Fibroblast of lung (primary cell): ENCODE measurements at places on chromosomes 3 and 15.

GRCh38 chr15:55589287-55589686 is 1.1 kb upstream of the PYGO1 start:
- DNase-seq, result peak; percentile 8

- DNase-seq, result no peak
Observed at GRCh38 chr3:59772416-59773408, 722.9 kb upstream of the CFAP20DC start.

DNA sequence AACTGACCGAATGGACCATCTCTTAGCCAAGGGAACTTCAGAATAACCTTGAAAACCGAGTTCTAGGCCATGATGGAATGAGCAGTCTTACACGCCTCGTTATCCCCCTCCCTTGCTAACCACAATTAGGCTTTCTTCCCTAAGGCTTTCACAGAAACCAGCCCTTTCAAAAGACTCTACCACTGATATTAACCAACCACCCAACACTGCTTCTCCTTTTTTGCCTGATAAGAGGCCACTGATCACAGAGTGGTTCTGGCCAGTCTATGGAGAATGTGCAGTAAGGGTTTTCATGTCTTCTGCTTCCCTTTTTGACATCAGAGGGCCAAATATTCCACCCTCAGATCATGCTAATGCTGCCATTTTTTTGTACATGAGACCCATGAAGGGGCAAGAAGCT is 59.3 kb downstream of the MCF2L2 start:
- no peak for DNase-seq

DNA sequence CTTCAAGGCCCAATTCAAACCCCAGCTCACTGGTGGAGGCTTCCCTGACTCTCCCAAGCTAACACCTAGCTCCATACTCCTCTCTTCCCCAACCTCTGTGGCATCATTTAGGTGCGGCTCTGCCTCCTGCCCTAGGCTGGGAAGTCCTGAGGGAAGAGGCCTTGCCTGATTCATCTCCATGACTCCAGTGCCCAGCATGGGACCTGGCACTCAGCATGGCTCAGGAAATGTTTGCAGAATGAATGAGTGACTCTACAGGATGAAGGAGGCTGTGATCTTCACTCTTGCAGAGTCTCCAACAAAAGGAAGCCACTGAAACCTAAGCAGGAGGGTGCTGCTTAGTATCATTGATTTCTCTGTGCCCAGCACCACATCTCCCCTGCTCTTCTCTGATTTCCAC is 34.5 kb upstream of the INSYN1 start:
- DNase-seq, result no peak

DNA sequence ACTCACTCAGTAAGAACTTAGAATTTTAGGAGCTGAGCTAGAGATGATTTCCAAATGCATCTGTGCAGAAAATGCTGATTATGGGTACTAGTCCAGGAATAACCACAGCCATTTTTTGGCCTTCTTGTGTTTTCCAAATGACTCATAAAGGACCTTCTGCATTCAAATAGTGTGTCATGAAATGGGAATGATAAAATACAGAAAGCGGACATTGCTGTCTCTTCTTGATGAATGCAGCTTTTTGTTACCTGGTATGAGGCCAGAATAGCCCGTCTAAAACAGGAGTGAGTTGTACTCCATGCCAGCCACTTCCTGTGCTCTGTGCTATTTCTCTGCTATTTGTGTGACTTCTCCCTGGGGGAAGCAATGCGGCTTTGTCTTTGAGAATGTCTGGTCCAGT is 20.5 kb upstream of the FRMD5 start:
- peak; percentile 83 for DNase-seq

GRCh38 chr3:127044996-127045395 is 62.1 kb downstream of the PLXNA1 start:
- DNase-seq, result no peak

DNA sequence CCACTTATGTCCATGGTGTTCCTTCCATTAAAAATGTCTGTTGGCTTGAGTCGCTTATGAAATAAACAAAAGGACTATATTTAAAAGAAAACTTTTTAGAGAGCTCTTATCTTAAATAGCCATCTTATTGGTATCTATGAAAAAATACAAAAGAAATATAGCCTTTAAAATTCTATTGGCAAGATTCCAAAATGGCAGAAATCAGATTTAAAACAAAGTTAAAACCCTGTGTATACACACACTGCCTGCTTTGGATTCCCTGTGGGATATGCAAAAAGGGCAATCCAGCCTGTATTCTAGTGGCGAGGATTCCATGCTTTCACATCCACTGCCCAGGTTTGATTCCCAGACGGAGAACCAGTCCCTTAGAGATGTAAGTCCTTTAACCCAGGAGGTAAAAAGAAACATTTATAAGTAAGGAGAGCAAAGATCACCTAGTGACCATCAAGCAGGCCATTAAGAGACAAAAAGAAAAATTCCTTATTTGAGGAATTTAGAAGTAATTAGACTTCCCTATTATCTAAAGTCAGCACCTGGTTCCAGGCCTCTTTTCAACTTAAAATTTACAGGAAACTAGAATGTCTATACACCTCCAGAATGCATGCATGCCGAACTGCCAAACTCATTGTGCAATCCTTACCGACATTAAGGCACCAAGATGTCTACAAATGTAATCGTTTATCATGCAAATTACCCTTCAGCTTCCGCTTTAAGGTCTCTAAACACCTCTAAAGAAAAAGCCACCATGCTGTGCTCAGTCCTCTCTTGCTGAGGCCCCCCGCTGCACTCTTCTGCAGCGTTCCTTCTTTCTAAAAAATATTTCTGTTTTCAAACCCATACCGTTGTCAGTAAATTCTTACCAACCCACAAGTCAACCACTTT is 69.6 kb upstream of the STRIT1 start:
- DNase-seq, result peak; percentile 51

GRCh38 chr15:25899870-25900269 is 36.7 kb upstream of the ATP10A start:
- DNase-seq, result no peak

GRCh38 chr3:36973139-36973538 is 19.8 kb downstream of the EPM2AIP1 start:
- DNase-seq, result no peak

DNA sequence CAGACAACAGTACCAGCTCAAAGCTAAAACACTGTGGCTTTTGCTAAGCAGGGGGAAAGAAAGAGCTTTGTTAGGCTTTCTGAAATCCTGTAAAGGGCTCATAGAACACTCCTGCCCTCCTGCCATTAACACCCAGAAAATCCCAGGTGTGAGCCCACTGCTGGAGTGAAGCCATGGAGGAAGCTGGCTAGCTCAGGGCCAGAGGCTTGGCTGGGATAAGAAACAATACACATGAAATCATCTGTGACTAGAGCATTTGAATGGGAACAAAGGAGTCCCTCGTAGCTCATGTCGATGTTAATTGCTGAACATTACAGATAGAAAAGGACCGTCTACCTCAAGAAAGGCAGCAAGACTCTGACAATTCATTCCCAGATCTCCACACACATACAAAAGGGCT is 23.5 kb downstream of the RUVBL1 start:
- no peak for DNase-seq

- DNase-seq, result peak; percentile 12
Observed at GRCh38 chr3:29697989-29698388, 417.1 kb downstream of the RBMS3 start.

GRCh38 chr3:129576514-129577352 is 29.7 kb downstream of the PLXND1 start:
- no peak for DNase-seq

- no peak for DNase-seq
Observed at GRCh38 chr15:77674327-77674726, 41.6 kb upstream of the LINGO1 start.

DNA sequence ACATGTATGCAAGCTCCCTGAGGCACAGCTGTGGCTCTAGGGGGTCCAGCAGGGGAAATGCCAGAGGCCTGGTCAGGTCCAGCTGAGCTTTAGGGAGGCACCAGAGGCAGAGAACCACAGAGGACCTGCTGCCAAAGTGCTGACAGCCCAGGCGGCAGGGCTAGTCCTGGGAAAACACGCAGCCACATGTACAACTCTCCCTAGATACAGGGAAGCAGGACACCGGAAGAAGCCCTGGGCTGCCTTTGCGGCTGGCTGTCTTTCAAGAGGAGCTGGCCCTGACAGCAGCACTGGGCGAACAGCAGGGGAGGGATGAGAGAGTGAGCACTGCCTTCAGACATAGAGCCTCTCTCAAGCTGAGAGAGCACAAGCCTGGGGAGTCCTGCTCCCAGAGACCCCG is 40.7 kb downstream of the RFT1 start:
- DNase-seq, result no peak

DNA sequence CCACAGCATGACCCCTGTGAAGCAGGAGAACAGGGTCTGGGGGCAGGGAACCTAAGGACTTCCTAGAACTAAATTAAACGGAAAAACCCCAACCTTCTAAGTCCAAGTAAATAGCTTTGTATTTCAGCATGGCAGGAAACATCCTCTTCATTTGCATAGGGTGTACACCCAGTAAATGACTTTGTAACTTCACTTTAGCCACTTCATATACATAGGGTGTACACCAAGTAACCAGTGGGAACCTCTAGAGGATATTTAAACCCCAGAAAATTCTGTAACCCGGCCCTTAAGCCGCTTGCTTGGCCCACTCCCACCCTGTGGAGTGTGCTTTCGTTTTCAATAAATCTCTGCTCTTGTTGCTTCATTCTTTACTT is 41.8 kb downstream of the FSD2 start:
- no peak for DNase-seq

- DNase-seq, result no peak
Observed at GRCh38 chr3:157876556-157876955, 229.7 kb downstream of the SHOX2 start.

DNA sequence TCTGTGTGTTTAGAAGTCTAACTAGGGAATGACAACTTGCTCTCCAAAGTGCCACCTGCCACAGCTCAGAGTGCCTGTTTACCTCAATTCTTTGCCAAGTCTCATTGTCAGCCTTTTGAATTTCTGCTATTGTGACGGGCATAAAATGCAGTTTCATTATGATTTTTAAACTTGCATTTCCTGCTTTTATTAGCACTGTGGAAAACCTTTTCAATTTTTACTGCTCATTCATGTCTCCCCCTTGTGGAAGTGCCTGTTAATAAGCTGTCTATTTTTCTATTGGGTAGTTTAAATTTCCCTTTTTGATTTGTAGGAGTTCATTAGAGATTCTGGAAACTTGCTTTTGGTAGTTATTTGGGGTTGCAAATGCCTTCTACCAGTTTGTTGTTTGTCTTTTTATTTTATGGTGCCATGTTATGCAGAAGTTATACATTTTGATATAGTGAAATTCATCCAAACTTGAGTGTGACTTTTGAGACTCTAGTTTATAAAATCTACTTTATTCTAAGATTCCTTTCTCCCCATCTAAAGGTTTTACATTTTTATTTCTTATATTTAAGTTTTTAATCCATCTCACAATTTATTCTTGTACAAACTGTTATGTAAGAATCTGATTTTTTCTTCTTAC is 53.9 kb upstream of the FRMD4B start:
- DNase-seq, result peak; percentile 11

GRCh38 chr3:151576511-151577137 is 115.8 kb upstream of the IGSF10 start:
- no peak for DNase-seq

DNA sequence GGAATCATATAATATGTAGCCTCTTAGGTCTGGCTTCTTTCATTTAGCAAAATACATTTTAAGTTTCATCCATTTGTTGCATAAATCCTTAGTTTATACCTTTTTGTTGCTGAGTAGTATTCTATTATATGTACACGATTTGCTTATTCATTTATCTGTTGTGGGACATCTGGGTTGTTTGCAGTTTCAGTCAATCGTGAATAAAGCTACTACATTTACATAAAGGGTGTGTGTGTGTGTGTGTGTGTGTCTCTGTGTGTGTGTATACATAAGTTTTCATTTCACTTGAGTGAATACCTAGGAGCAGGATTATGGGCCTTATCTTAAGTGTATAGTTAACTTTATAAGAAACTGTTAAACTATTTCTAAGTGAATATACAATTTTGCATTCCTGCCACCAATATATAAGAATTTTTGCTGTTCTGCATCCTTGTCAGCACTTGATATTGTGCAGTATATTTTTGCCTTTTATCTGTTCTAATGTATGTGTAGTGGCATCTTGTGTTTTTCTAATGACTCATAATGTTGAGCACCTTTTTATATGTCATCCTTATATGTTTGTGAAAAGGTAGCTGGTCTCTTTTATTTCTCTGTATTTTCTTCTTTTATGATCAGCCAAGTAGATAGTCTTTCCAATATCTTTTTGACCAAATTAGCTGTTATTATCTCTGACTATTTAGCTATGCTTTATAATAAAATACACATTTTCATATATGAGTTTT is 55.0 kb downstream of the GLCE start:
- DNase-seq, result no peak

DNA sequence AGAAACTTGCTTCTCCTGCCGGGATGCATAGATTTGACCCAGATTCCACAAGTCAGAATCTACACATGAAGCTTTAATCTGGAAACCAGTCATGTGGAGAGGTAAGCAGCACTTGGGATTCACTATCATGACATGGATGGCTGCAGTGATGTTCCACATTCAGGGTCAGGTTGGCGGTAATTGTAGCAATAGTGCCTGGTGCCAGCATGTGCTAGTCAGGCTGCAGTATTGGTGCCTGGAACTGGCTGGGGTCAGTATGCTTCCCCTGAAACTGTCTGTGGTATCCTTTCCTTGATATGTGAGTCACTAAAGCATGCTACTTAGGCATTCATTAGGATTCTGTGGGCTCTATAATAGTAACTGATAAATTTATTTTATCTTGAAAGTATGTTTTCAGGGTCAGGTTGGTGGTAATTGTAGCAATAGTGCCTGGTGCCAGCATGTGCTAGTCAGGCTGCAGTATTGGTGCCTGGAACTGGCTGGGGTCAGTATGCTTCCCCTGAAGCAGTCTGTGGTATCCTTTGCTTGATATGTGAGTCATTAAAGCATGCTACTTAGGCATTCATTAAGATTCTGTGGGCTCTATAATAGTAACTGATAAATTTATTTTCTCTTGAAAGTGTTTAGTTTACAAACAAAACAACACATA is 1439.2 kb downstream of the ZPLD1 start:
- DNase-seq, result no peak

- DNase-seq, result peak; percentile 17
Observed at GRCh38 chr15:34582461-34583371, 735 bp downstream of the GOLGA8B start.

GRCh38 chr15:90394748-90395442 is 6.9 kb downstream of the IQGAP1 start:
- DNase-seq, result no peak

GRCh38 chr3:173013219-173013832 is 127.7 kb downstream of the SPATA16 start:
- no peak for DNase-seq

- DNase-seq, result peak; percentile 58
Observed at GRCh38 chr3:58419780-58420507, 13.7 kb downstream of the PDHB start.

GRCh38 chr3:57933602-57934001 is 74.6 kb upstream of the FLNB start:
- no peak for DNase-seq

- DNase-seq, result no peak
Observed at GRCh38 chr3:41075975-41076374, 123.3 kb upstream of the CTNNB1 start.
